ENCODE measurements at places on chromosomes 1 and 21. TPM values are rescaled to one million over a fixed set of nuclear protein-coding genes. Genes with fewer than 3 reads are reported as not detected.

The DDX20 gene
- total RNA-seq, result 5.9 TPM

The RGS8 gene
- total RNA-seq, result 0.05 TPM

The PCAT6 gene
- total RNA-seq, result 1.0 TPM

The PLCH2 gene
- 0.16 TPM for total RNA-seq

The TMEM125 gene
- total RNA-seq, result not detected

The ATP1A2 gene
- total RNA-seq, result 401 TPM

The MNDA gene
- total RNA-seq, result 2.7 TPM

The PTGFRN gene
- 111 TPM for total RNA-seq

The TPTE gene
- not detected for total RNA-seq

The HES3 gene
- not detected for total RNA-seq

The NT5C1A gene
- total RNA-seq, result 26.8 TPM

The BGLAP gene
- 0.30 TPM for total RNA-seq

The GSTM1 gene
- not detected for total RNA-seq

The DIRAS3 gene
- 32.6 TPM for total RNA-seq

The TP73 gene
- 0.05 TPM for total RNA-seq

The SOX13 gene
- total RNA-seq, result 13.1 TPM

The KCNA2 gene
- 0.71 TPM for total RNA-seq

The LRRC38 gene
- 0.30 TPM for total RNA-seq

The WNT9A gene
- total RNA-seq, result 4.8 TPM

The SEC16B gene
- total RNA-seq, result 1.9 TPM

The EXO1 gene
- 0.44 TPM for total RNA-seq

The IKBKE gene
- 0.80 TPM for total RNA-seq

The CD247 gene
- total RNA-seq, result 0.82 TPM

The NLRP3 gene
- total RNA-seq, result 0.66 TPM

The RGS1 gene
- 0.74 TPM for total RNA-seq

The GPR25 gene
- not detected for total RNA-seq

The HTR1D gene
- 0.08 TPM for total RNA-seq

The SPAG17 gene
- not detected for total RNA-seq

The HPDL gene
- not detected for total RNA-seq

The THEM5 gene
- total RNA-seq, result not detected

The TEX35 gene
- not detected for total RNA-seq

The FGR gene
- 3.5 TPM for total RNA-seq

The ZYG11A gene
- total RNA-seq, result not detected

The SPRR2A gene
- total RNA-seq, result not detected

The OR2T35 gene
- not detected for total RNA-seq

The CASQ1 gene
- total RNA-seq, result 39.2 TPM
